ENCODE measurements at places on chromosomes 4 and X.

DNA sequence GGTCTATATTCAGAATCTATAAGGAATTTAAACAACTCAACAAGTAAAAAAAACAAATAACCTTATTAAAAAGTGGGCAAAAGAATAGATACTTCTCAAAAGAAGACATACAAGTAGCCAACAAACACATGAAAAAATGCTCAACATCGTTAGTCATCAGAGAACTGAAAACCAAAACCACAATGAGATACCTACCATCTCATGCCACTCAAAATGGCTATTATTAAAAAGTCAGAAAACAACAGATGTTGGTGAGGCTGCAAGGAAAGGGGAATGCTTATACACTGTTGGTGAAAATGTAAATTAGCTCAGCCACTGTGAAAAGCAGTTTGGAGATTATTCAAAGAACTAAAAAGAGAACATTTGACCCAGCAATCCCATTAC, 201.6 kb downstream of the QDPR start:
- DNase-seq, result no peak

DNA sequence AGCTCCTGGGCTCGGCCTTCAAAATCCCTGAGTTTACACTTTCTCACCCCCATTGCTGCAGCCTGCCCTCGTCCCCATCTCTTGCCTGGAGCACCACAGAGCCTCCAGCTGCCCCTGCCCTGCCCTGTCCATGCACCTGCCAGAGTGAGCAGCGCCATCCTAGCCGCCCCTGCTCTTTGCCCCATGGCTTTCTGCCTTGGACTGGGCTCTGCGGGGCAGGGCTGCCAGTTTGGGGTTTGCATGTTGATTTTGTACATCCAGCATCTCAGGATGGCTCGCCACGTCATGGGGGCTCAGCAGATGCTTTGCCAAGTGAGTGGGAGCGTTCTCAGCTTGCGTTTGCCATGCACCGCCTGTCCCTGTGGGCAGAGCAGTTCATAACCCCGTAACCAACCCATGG, 67.1 kb upstream of the HGFAC start:
- DNase-seq, result no peak

DNA sequence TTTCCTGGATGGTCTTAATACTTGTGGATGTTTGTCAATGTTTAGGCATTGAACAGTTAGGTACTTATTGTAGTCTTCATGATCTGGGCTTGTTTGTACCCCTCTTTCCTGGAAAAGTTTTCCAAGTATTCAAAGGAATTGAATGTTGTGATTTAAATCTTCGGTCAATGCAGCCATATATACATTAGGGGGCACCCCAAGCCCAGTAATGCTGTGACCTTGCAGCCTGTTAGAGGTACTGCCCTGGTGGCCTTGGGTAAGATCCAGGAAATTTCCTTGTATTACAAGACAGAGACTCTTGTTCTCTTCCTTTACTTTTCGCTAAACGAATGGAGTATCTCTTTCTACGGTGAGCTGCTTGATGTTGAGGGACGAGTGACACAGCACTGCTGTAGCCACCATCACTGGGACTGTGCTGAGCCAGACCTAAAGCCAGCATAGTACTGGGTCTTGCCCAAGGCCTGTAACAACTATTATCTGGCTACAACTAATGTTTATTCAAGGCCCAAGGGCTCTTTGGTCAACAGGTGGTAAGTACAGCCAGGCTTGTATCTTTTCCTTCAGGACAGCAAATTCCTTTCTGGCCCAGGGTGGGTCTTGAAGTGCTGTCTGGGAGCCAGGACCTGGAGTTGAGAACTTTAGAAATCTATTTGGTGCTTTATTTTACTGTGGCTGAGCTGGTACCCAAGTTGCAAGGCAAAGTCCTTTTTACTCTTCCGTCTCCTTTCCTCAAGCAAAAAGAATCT, 118.3 kb upstream of the ATOH1 start:
- no peak for DNase-seq

GRCh38 chrX:108419401-108419800, 18.8 kb downstream of the COL4A6 start:
- no peak for DNase-seq

DNA sequence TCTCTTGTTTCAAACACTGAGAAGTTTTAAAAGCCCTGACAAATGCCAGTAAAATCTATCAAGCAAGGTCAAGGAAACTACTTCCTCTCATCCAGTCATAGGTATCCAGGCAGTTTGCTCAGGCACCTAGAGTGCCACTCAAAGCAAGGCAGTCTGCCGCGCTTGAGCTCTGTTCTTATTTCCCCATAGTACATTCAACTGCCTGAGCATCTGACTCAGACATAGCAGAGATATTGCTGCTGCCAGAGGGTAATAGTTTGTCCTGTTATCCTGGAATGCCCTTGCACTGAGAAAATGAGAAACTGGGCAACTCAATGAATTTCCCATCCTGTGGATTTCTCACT, 16.1 kb upstream of the ATP8A1 start:
- no peak for DNase-seq
